ENCODE measurements at places on chromosomes 6 and 20.

- DNase-seq, result no peak
These were observed 34.8 kb upstream of the JAG1 start for GRCh38 chr20:10708351-10709185.

GRCh38 chr6:142695016-142695415 lies 250.0 kb downstream of the HIVEP2 start:
- DNase-seq, result peak; percentile 72

DNA sequence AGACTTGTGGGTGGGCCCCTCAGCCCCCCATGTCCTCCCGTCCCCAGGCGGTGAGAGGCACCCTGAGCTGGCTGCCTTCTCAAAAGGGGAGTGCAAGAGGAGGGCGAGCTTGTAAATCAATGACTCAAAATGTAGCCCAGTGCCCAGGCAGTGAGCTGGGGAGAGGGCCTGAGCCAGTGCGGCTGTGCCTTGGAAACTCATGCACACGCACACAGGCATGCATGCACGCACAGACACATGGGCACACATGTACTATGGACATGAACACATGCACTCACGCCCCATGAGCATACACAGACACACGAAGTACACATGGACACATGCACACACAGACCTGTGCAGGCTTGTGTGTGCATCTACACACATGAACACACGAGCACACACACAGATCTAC lies 133.5 kb downstream of the TAF4 start:
- no peak for DNase-seq

DNA sequence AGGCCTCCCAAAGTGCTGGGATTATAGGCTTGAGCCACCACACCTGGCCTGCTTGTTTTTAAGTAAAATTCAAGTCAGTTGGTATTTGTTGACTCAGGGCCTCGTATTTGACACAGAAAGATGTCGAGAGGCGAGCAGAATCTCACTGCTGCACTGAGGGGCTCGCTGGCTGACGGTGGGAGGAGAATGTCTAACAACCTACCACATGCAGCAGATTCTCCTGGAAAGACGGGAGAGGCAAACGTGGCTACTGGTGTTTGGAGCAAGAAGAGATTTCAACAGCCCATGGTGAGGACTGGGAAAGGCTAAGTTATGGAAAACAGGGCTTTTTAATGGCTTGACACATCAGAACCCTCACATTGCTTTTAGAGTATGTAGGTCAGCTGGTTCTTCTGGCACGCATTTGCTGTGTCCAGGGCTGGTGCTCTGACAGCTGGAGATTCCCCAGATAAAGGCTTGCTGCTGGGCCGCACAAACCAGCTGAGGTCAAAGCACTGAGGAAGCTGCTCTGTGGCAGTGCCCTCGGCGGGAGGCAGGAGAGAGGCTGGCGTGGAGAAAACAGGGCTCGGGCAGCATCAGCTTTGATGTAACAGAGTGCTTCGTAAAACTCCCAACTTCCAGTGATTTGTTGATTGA lies 84.2 kb upstream of the FRMD1 start:
- peak; percentile 76 for DNase-seq

GRCh38 chr20:46164254-46164653 lies 46.1 kb downstream of the CD40 start:
- no peak for DNase-seq

DNA sequence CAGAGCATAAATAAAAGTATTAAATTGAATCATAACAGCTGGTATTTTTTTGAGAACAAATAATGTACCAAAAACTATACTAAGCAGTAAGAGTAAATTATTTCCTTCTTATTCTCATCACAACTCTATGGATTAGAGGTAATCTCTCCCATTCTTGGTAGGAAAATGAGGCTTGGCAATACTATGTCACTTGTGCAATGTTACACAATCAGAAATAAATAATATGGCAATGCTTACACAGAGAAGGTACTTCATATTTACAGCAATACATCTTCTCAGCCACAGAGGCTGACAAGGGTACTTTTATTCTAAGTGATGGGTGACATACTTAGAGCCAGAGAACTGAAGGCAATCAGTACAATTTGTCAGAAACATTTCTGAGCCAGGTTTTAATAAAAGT lies 3.9 kb downstream of the DST start:
- DNase-seq, result no peak

GRCh38 chr6:48194596-48195295 lies 83.7 kb upstream of the PTCHD4 start:
- no peak for DNase-seq

- no peak for DNase-seq
These were observed 43.0 kb upstream of the SYNCRIP start for GRCh38 chr6:85685713-85686112.

GRCh38 chr6:20325641-20326421 lies 75.8 kb upstream of the E2F3 start:
- DNase-seq, result no peak

- DNase-seq, result no peak
These were observed 36.9 kb upstream of the LAMA4 start for GRCh38 chr6:112291161-112291762.

GRCh38 chr6:167705211-167705750 lies 121.4 kb upstream of the AFDN start:
- no peak for DNase-seq

DNA sequence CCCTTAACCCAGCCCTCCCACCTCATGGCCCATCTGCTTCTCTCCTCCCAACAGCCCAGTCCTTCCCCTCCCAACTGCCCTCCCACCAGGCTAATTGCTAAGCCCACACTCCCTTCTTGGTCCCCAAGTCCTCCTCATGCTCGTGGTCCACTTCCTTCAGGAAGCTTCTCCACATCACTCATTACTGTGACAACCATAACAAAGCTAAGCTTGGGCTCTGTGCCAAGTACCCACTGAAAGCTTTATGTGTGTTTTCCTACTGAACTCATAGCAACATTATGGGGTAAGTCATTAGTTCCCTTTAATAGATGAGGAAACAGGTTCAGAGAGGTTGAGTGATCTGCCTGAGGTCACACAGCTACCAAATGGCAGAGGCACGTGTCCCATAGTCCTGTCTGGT lies 16.2 kb downstream of the FRS3 start:
- no peak for DNase-seq

GRCh38 chr6:132736239-132736638 lies 21.5 kb downstream of the VNN2 start:
- DNase-seq, result no peak

DNA sequence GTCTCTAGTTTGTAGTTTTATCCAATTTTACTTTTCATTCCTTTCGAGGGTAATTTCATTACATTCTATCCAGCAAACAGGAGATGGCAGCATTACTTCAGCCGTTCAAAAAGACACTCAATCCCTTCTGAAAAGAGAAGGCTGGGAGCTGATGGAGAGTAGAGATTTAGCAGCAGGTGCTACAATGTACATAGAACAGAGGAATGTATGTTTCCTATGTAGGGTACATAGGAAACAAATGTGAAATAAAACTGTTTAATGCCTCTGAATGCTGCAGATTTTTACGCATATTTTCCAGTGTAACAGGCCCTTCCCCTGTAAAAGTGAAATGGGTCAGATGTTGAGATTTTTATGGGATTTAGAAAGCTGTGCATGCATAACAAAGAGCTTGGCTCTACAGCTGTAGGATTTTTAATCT lies 16.0 kb downstream of the RPS12 start:
- DNase-seq, result peak; percentile 92

- no peak for DNase-seq
These were observed 842.2 kb downstream of the EPHA7 start for GRCh38 chr6:92577077-92577719.

DNA sequence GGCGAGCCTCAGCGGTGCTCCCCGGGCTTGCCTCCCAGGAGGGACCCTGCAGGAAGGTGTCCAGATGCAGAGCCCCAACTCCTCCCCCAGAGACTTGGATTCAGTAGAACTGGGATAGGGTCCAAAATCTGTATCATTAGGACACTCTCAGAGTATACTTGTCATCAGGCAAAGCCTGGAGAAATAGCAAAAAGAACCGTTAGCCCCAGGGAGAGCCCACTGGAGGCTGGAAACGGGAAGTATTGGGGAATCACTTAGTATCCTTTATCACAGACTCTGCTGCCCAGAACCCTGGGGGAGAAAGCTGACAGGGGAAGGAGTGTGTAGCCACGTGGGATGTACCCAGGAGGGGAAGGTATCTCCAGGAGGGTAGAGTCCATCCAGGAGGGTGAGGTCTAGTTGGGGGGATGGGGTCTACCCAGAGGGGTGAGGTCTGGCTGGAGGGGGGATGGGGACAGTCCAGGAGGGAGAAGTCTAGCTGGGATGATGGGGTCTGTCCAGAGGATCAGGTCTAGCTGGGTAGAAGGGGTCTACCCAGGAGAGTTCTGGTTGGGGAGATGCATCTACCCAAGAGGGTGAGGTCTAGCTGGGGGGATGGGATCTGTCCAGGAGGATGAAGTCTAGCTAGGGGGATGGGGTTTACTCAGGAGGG lies 107.2 kb downstream of the LY86 start:
- DNase-seq, result no peak

- no peak for DNase-seq
These were observed 110.3 kb upstream of the CEP85L start for GRCh38 chr6:118761645-118762044.

DNA sequence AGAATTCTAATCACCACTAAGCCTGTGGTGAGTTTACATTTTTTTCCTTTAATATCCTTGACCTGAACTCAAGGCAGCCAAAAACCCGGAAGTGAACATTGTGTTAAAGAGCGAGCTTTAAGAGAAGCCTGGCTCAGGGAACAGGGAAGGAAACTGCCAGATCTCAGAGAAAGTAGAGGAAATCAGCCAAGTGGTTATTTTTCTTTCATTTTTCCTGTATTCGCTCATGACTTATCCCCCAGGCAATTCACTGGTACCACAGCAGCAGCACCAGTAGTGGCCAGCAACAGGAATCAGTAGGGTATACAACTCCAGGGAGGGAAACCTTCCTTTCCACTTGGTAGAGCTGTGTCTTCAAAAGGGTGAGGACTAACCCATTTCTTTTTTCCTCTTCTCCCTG lies 89.6 kb upstream of the HMGCLL1 start:
- no peak for DNase-seq

DNA sequence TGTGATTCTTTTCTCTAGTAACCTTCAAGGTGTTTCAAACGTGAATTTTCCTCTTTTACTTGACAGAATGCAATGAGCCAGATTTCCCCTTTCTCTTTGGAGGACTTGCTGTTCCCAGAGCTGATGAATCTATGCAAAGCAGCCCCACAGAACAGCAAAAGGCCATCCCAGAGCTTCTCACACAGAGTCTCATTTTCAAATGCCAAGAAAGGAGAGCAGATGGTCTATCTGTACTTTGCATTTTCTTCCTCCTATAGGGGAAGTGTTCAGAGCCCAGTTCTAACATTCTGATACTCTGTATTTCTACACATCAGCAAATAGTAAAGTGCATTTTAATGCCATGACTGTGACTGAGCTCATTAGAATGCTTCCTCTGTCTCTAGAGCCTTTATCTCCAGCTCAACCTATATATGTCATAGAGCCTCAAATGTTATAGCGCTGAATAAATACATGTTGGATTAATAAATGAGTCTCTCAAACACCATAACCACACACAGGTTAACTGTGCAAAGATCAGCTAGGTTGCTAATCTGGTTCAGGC lies 81.8 kb upstream of the EYA4 start:
- peak; percentile 38 for DNase-seq

DNA sequence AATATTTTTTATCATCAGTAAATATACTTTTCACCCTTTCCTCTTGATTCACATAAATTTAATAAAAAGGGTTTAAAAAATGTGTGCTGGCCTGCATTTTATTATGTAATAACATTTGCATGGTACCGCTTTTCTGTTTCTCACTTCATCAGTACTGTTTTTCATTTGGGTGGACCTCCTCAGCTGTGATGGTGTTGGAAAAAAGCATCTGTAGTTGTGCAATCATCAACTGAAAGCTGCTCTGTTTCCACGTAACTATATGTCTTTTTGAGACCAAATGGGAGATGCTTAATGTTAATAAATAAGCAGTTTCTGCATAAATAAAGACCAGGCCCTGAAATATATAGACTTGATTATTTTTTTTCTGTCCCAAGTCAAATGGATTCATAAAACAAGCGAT lies 31.6 kb upstream of the CENPW start:
- no peak for DNase-seq

DNA sequence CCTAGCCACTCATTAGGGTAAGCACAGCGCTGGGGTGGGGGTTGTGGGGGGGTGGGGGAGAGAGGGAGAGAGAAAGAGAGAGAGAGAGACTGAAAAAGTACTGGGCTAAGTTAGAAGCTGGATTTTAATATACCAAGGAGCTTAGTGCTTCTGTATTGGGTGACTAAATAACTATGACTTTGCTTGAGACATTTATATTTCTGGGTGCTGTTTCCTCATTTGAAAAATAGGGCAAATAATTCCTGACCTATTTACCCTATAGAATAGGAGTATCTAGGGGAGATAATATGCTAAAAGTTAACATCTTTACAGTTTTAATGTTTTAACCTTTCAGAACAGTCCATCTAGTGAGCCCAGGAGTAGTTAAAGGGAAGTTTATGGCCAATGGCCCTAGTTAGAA lies 7.7 kb downstream of the NKAIN2 start:
- no peak for DNase-seq

Measured in tongue (tissue), 3 donors.